Activated B cell treated with CpG ODN at 0.5 μM for 24 hours (primary cell): ENCODE measurements at places on chromosomes 5 and 9. TPM values are rescaled to one million over a fixed set of nuclear protein-coding genes. Genes with fewer than 3 reads are reported as not detected.

DNA sequence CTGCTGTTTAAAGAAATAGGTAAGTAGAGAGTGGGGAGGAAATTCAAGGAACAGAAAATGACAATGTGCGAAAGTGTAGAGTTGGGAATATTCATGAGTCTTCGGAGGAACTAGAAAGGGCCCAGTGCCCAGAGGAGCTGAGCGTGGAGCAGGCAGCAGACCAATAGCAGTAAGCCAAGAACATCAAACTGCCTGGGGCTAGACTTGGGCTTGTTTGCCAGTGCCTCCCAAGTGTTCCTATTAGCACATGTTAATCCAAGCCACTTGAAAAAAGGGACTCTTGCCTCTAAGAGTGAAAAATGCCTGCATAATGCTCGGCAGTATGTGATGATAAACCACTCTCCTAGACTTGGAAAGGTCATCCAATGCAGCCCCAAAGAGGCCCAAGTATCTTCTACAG lies 1.2 kb upstream of the TAL2 start:
- DNase-seq = no peak

FAM200C gene
- 0.44 and 0.66 TPM in 2 replicates for total RNA-seq

DNA sequence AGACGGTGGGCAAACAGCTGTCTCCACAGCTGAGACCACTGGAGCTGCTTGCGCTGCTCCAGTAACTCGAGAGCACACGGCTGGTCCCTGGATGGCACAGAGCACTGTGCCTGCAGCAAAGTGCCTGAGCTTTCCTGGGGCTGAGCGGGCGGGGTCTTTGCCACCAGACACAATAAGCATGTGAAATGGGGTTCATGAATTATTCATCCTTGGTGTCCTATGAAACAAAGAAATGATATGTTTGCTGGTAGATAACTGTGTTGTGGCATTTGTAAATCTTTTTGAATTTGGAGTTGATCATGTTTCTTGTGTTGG lies 151.7 kb upstream of the MPDZ start:
- DNase-seq = no peak

AJM1 gene
- total RNA-seq = 1.0 and 1.6 TPM in 2 replicates

DNA sequence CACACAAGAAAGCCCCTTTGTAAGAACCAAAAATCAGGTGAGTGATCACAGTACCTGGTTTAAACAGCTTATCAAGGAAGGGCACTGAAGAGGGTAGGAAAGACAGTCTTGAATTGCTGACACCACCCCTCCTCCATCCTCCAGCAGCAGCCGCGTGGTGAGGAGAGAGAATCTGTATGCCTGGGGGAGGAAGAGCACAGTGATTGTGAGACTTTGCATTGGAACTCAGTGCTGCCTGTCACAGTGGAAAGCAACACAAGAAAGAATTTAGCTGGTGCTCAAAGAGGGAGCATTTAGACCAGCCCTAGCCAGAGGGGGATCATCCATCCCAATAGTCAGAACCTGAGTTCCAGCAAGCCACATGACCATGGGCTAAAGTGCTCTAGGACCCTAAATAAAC lies 11.6 kb upstream of the STX17 start:
- no peak for DNase-seq

GRCh38 chr5:107456281-107456715 lies 214.4 kb downstream of the EFNA5 start:
- no peak for DNase-seq

DNA sequence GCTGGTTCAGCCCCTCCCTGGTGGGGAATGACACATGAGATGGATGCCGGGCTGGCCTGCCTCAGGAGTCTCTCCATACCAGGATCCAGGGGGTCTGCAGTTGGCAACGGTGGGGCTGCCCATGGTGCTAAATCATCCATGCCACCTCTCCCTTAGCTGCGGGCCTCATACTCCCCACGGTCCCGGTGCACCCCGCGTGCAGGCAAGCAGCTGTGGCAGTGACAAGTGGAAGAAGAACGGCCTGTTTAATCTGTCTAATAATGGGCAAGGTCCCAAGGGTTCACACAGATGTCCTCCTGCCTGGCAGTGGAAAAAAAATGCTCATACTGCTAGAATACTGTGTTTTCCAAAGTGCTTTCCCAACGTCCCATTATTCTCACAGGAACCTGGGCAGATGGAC lies 196.9 kb upstream of the PANK3 start:
- DNase-seq = no peak

SELENOP gene
- not detected in 2 replicates for total RNA-seq
